ENCODE measurements at places on chromosomes 16 and 17.

- DNase-seq, result no peak
These were observed 9.5 kb upstream of the FAM83G start for GRCh38 chr17:19013806-19014627.

DNA sequence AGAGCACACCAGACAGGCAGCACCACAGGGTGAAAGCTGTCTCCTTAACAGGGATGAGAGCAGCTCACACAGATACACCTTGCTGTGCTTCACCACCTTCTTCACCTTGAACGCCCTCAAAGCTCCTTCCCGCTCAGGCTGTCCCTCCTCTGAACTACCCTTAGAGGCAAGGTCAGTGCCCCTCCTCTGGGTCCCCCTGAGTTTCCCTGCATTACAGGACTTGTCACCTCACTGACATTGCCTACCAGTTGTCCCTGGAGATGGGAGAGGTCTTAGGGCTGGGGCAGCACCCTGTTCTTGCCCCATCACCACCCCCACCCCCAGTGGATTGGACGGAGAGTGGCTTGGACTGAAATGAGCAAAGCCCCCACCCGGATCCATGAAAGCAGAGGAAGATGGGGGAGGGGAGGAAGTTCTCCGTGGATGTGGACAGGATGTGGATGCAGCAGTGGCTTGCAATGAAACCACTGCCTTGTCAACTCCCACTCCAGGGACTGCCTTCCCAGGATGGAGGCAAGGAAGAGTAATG, 73.2 kb upstream of the CDH5 start:
- DNase-seq, result no peak

- no peak for DNase-seq
These were observed 77.7 kb downstream of the AMFR start for GRCh38 chr16:56347670-56348069.

GRCh38 chr17:2723997-2724783, 12.6 kb upstream of the CLUH start:
- no peak for DNase-seq

- DNase-seq, result no peak
These were observed 3.2 kb downstream of the SNX11 start for GRCh38 chr17:48110761-48111160.

DNA sequence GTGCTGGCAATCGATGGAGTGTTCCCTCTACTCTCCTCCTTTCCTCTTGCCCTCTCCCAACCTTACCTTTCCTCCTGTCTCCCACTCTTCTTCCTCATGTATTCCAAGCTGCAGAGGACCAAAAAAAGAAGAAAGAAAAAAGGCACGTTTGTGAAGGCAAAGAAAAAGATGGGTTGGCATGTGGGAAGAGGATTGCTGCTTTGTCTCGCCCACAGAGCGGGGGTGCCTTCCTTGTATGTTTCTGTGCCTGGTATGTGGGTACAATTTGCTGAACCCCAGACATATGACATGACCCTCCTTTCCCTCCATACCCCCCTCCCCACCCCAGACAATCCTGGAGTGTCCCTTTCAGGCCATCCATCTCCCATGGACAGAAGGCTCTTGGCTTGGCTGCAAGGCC, 13.1 kb upstream of the CTCF start:
- no peak for DNase-seq

DNA sequence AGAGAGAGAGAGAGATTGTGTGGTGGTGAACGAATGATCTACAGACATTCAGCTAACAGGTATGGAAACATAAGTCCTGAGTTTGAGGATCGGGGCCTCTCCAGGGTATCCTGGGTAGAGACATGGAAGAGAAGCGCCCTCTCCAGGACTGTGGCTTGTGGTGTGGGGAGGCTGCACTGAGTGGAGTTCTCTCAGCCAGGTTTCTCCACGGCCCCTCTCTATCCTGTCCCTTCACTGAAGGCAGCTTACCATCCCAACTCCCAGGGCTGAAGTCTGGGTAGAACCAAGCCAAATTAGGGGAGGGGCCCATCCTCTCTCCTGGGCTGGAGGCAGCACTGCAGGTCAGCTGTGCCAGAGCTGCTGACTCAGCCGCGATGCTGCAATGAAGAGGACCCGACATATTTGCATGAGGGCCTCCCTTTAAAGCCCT, 6.2 kb downstream of the C1QL1 start:
- DNase-seq, result no peak

DNA sequence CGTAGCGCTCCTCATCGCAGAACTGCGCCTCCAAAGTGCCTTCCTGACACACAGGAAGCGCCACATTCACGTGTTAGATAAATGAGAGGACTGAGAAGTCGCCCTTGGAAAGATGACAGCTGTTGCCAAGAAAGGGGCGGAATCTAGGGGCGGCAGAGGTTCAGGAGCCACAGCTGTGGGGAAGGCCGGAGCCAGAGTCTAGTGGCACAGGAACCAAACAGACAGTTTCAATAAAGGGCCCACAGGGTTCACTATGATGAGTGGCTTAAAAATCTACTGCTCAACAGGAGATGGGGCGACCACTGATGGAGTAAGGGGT, 4.7 kb downstream of the FLCN start:
- DNase-seq, result no peak

DNA sequence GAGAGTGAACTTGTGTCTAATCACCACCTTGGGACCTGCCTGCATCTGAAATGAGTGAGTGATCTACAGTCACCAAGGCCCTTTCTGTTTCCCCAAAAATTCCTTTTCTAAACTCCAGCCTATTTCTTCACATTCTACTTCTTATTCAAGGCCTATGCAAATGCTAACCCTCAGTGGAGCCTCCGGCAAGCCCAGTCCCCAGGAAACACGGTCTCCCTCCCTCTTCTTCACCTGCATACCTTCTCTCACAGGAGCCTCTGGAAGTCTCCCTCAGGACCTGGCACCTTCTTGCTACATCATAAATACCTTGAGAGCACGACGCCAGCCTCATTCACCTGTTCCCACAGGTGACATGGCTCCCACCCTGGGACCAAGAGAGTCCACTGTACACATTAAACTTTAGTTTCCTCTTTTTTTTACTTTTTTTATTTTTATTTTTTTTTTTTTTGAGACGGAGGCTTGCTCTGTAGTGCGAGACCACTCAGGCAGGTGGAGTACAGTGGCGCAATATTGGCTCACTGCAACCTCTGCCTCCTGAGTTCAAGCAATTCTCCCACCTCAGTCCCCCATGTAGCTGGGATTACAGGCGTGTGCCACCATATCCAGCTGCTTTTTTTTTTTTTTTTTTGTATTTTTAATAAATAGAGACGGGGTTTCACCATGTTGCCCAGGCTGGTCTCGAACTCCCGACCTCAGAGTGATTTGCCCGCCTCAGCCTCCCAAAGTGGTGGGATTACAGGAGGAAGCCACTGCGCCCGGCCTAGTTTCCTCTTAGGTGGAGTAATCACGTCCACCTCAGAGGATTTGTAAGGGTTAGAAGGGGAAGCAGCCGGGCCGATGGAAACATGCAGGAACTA, 97.3 kb downstream of the ANKRD11 start:
- no peak for DNase-seq

GRCh38 chr17:82751171-82751570, 694 bp upstream of the TBCD start:
- no peak for DNase-seq

DNA sequence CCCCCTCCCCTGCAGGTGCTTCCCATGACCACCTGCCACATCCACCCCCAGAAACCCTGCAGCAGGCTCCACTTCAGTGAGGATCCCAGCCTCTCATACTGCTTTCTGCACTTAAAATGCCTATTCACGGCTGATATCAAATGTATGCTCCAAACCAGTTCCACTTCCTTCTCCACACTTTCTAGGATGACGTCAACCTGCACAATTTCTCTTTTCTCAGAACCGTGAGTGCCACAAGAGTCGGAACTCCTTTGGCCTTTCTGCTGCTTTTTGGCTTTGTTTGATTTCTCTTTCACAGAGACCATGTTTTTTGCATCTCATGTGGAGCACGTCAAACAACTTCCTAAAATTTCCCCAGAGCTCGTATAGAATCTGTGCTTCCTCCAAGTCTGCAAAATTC, 378.8 kb upstream of the TNRC6C start:
- no peak for DNase-seq

GRCh38 chr16:23268561-23268960, 33.5 kb upstream of the SCNN1B start:
- no peak for DNase-seq

GRCh38 chr17:441155-441950, 88.7 kb upstream of the RPH3AL start:
- no peak for DNase-seq

- no peak for DNase-seq
These were observed 18.2 kb downstream of the RAB40C start for GRCh38 chr16:608019-608418.

Data from memory B cell (primary cell).